ENCODE measurements at places on chromosomes 4 and X. TPM values are rescaled to one million over a fixed set of nuclear protein-coding genes. Genes with fewer than 3 reads are reported as not detected.

RASGEF1B gene
- total RNA-seq, result 25.0 TPM

DNA sequence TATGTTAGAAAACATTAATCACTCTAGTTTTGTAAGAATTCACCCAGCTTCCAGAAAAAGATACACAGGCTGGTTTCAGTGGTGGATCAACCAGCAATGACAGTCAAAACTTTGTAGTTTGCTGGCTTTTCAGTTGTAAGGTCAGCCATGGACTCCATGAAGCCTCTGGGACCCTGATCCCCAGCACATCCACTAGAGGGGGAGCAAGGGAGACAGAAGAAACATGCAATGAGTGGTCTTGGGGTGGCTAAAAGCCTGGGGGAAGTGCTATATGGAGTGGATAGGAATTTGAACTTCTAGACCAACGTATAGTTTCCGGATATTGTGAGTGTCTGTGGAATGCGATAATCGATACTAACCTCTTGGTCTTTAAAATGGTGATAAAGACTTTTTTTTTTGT, 72.7 kb downstream of the AFF2 start:
- no peak for DNase-seq

XAGE2 gene
- not detected for total RNA-seq

DNA sequence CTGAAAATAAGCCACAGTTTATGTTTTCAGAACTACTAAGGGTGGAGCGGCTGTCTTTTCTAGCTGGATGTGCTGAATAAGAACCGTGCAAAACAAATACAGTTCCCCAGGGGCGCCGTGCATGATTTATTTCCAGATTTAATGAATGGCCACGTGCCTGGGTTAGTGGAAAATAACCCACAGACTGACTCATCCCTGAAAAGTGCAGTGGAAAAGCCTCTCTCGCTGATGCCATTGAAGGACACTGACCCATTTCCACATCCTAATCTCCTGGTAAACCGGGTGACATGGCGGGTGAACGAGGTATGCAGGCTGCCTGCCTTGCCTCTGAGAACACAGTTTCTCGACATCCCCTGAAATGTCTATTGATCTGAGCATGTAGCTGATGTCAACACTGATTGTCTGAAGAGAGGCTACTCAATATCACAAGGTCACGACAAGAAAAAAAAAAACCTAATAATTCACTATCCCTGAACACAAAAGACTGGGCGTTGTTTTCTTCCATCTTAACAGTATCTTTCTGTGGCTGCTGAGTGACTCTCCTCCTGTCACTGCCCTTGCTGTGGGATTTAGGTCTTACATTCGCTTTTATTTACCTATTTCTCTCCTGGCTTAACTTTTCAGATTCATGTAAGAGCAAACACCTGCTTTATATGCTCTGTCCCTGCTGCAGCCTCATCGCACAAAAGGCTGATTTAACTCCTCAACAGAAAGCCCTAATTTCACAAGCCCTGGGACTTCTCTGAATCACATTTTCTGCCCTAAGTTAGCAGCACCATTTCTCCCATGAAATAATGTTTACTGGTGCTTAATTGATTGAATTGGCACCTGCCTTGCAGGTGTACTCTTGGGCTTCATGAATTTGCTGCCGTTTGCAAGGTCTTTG, 76.9 kb upstream of the SCOC start:
- DNase-seq, result peak; percentile 58

CDKL2 gene
- total RNA-seq, result 1.6 TPM
